HL-60 (cell line): ENCODE measurements at places on chromosomes 3 and 15.

GRCh38 chr3:79167651-79168416 lies 600.0 kb downstream of the ROBO1 start:
- no peak for DNase-seq

DNA sequence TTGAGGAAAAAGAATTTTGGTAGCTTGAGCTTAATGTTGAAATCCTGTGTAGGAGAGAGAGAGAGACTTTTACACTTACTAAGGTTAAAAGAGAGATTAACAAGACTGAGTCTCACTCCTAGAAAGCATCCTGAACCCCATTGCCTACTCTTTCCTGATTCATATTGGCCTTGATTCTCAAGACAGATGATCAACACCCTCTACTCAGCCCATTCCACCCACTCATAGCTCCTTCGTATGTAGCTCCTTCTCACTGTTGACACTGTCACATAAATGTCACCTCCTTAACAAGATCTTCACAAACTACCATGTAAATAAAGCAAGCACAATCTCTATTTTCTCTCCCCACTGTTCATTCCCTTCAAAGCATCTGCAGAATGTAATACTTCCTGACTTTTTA lies 574.6 kb upstream of the LMCD1 start:
- no peak for DNase-seq

DNA sequence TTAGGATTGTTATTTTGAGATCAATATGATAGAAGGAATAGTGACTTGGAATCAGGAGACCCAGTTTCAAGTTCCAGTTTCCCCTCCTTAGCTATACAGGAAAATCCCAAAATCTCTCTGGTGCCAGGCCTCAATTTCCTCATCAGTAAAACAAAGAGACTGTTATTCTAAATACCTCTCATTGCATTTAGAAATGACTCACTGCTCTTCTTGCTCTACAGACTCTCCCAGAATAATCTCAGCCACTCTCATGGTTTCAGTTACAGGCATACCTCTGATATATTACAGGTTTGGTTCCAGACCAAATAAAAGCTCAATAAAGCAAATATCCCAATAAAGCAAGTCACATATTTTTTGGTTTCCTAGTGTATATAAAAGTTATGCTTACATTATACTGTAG lies 28.3 kb downstream of the IMPG2 start:
- DNase-seq, result no peak

DNA sequence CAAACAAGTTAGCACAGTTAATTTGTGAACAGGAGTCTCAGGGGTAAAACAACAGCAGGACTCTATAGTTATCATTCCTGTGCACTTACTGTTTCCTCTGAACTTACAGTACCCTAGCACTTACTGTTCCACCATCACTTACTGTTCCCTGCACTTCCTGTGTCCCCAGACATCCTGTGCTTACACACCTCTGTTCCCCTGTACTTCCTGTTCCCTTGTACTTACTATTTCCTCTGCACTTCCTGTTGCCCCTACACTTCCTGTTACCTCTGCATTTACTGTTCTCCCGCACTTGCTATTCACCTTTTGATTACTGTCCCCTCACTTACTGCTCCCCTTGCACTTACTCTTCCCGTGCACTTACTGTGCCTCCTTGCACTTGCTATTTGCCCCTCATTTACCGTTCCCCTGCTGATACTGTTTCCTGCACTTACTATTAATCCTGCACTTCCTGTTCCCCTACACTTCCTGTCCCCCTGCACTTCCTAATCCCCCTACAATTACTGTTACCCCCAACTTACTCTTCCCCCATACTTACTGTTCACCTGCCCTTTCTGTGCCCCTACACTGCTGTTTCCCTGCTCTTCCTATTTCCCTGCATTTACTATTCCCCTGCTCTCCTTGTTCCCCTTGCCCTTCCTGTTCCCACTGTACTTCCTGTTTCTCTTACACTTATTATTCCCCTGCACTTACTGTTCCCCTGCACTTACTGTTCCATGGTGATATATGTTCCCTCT lies 30.3 kb downstream of the TPRA1 start:
- DNase-seq, result peak; percentile 32

DNA sequence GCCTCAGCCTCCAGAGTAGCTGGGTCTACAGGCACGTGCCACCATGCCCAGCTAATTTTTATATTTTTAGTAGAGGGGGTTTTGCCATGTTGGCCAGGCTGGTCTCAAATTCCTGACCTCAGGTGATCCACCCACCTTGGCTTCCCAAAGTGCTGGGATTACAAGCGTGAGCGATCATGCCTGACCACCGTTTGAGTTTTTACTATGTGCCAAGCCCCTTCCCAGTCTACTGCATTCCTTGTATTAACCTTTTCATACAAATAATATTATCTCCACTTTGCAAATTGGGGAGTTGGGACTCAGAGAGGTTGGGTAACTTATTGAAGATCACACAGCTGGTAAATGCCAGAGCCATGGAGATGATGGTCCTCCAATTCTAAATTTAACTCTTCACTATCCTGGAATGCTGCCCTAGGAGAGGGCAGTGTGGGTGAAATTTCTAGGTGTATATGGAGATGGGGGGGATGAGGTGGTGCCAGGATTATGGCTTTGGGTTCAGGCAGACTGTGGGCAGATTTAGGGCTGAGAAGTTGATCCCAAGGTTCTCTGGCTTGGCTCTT lies 1.0 kb upstream of the PXK start:
- no peak for DNase-seq
